ENCODE measurements at places on chromosomes 3 and 15.

GRCh38 chr3:106206146-106206545 lies 337.3 kb upstream of the CBLB start:
- peak; percentile 94 for DNase-seq

DNA sequence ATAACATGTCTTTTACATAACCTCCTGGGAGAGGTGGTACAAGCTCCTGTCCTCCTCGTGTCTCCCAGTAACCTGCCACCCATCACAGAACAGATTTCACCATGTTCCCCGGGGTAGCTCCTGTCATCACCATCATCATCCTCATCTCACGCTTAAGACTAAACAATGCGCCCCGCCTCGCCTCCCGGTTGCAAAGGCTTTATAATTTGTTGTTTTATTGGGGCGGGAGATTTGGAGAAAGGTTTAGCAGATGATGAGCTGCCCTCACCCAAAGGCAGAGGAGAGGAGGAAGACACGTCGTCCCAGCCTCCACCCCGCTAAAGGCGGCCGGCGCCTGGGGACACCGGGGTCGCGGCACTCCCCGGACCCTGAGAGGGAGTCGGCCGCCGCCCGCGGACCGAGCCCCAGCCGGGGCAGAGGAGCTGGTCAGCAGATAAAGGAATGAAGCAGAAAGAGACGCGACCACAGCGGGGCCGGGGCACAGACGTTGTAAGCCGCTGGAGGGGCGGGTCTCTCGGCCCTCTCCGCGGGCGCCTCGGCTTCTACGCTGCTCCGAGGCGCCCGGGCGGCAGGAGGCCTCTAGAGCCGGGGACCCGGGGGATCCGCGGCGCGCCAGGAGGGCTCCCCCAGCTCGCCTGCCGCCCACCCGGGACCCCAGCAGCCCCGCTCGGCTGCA lies 589 bp downstream of the HERC1 start:
- peak; percentile 24 for DNase-seq

GRCh38 chr3:89697321-89697916 lies 590.0 kb downstream of the EPHA3 start:
- no peak for DNase-seq

DNA sequence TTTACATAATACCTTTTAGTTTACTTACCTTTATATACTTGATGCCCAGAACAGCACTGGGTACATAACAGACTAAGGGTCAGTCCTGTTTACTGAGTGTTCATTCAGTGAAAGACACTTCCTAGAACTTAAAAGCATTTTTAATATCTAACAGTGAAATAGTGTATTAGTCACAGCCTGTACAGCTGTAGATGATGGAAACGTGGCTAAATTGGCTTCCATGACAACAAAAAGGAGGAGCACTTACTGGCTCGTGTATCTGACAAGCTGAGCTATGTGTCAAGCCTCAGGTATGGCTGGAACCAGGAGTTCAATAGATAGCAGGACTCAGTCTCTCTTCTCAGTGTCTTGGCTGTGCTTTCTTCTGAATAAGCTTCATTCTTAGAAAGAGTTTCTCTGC lies 40.2 kb downstream of the CMTM8 start:
- no peak for DNase-seq

- DNase-seq = no peak
Measured at GRCh38 chr3:130960139-130960795, 66.4 kb downstream of the ASTE1 start.

- DNase-seq = no peak
Measured at GRCh38 chr3:159522276-159522675, 466.4 kb upstream of the IL12A start.

DNA sequence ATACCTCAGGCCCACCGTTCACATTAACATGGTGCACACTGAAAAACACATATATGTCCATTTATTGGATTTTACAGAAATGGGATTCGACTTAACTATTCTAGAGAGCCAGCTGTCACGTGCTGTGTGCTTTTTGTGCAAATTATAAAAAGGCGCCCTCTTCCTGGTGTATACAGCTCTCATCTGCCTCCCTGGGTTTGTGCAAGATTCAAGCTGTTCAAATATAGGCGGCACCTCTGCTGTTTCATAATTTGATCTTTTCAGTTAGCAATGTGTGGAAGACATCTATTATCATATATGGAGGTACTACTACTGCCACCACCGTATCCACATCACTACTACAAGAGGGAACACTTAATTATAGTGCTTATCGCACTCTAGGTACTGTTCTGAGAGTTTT lies 187.6 kb downstream of the EBLN2 start:
- DNase-seq = no peak
